ENCODE measurements at places on chromosomes 13 and 19.

DNA sequence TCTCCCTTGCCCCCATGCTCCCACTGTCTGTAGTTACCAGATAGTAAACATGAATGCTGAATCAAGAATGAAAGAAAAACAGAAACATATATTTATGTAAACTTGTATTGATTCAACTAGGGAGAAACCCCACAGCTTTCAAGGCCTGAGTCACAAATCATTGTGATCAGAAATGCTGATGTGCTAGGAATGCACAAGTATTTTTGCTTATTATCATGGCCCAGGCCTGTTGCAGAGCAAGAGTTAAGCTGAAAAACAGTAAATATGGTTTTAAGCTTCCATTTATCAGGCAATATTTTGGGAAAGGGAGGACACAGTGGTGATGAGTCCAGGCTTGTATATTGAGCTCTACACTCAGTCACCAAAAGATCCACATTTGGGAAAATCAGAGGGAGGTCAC is 669.6 kb downstream of the DIAPH3 start:
- DNase-seq, result no peak

DNA sequence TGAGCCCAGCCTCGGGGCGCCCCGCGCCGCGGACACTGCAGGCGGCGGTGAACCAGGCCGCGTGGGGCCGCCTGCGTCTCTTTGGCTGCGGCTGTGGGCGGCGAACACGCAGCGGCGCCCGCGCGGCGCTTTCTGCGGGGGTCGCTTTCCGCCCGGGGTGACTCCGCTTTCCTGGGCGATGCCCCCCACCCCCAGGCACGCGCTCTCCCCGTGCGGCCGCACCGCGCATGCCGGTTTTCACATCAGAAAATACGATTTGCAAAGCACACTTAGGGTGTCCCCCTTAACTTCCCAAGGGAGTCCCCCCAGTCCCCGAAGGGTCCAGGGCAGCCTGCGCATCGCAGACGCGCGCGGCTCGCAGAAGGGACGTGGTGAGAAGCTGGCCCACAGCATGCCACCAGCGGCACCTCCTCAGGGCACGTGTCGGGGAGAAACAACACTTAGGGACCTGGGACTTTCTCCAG is 5.3 kb downstream of the F7 start:
- no peak for DNase-seq

- DNase-seq, result no peak
These were observed 725 bp downstream of the FAM124A start for GRCh38 chr13:51222686-51223559.

- no peak for DNase-seq
These were observed 221.6 kb downstream of the TUBA3C start for GRCh38 chr13:18959996-18960395.

DNA sequence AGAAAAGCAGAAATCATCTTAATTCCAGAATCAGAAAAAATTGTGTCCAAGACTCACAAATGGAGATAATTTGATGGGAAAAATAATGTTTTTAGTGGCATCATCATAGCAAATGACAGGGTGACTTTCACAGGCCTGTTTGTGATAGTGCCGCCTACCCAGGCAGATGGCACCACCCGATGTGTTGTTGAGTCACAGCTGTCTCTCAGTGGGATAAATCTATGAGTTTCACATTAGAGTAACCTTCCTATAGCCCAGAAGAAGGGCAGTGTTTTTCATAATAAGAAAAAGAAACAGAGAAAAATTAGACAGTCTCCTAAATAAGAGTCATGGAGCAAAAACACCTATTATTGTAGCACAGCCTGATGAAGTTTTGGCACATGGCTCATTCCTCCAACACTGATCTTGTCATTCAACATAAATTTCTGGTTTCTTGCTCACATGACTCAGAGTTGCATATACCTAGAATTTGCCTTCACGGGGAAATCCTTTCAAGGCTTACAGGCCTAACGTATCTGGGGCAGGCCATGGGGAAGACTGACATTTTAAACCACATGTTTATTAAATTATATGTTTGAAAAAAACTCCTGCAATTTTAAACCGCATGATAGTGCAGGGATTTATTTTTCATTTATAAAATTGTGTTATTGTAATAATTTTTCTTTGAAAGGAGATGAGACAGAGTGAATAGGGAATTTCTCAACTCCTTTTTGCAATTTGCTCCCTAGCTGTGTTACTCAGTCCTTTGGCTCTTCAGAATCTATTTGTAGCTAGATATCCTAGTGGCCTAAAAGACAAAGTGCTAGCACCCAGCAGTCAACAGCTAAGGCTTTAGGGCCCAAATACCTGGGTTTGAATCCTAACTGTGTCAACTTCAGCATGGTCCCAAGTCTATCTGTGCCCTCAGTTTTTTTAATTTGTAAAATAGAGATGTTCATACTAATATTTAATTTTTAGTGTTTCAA is 393.7 kb downstream of the NDFIP2 start:
- no peak for DNase-seq

DNA sequence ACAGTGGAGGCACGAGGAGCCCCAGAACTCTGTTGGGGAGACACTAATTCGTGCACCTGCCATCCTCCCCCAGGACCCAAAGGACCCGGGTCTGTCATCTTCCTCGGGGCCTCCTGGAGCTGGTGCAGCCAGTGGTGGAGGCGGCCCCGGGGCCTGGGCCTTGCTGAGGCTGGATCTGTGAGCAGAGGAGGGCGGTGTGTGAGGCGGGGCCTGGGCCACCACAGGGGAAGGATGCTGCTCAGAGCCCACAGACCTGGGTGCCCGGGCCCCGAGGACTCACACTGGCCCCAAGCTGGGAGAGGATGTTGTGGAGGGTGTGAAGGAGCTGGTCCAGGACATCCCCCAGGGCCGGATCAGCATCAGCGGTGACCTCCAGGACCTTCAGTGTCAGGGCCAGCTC is 8.3 kb downstream of the IFNL3 start:
- no peak for DNase-seq

DNA sequence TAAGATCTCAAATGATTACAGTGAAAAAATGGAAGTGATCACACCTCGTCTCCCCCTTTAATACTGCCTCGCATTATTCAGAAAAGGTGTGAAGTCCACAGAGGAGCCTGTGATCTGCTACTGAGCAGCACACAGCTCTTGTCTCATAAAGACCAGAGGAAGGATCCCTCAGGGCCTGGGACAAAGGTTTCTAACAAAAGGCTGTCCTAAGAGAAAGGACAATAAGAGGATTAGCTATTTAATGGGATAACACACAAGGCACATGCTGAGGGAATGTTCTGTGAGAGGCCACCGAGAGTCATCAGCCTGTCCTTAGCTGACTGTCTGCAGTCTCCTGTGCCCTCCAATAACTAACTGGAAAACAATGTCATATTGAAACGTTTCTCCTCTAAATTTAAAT is 26.7 kb downstream of the EBPL start:
- DNase-seq, result no peak

GRCh38 chr19:963486-963951 is 20.6 kb upstream of the WDR18 start:
- no peak for DNase-seq

- no peak for DNase-seq
These were observed 1.5 kb downstream of the MEGF8 start for GRCh38 chr19:42326969-42327368.

- DNase-seq, result no peak
These were observed 95.4 kb downstream of the WDFY2 start for GRCh38 chr13:51679616-51680015.

GRCh38 chr13:106178816-106179215 is 356.6 kb downstream of the EFNB2 start:
- DNase-seq, result no peak

GRCh38 chr19:15976836-15977689 is 28.3 kb downstream of the OR10H4 start:
- DNase-seq, result no peak

Measured in activated T-cell treated with anti-CD3 and anti-CD28 coated beads for 24 hours (primary cell).